ENCODE measurements at places on chromosomes 3 and 15.
A peak's percentile ranks its signal among the peaks of the same experiment; 100 is the strongest.

DNA sequence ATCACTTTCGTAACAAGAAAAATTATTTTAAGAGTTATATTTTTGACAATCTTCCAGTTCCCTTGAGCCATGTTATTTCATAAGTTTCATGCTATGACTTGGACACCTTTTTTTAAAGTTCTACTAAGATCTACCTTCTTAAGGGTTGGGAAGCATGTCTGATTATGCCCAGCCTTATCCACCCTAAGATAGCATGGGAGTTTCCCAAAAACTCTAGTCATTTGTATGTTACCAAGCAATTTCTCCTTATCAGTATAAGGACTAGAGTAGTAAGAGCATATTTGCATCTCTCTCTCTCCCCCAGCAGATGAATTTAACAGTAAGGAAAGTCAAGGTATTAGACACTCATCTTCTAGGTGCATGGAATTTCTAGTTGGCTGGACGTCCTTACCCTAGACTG is 85.1 kb upstream of the NTRK3 start:
- DNase-seq = no peak

- DNase-seq = no peak
Observed at GRCh38 chr15:74656935-74657535, 38.8 kb downstream of the EDC3 start.

DNA sequence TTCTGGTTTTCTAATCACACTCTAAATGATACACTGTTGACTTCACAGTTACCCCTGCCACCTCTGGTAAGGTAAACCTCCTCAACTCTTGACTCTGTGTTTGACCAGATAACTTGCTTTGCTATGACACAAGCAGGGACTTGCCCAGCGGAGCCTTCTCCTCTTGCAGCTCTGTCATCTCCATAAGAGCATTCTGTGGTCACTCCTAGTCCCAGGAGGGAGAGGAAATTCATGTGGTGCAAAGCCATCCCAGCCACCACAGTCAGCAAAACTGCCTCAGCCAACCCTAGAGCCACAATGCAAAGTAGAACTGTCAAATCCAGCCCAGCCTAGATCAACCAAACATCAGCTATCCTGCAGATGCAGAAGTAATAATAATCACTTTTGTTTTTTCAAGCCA is 144.7 kb upstream of the GADL1 start:
- DNase-seq = no peak

- DNase-seq = no peak
Observed at GRCh38 chr3:151777880-151778279, 36.0 kb upstream of the AADAC start.

DNA sequence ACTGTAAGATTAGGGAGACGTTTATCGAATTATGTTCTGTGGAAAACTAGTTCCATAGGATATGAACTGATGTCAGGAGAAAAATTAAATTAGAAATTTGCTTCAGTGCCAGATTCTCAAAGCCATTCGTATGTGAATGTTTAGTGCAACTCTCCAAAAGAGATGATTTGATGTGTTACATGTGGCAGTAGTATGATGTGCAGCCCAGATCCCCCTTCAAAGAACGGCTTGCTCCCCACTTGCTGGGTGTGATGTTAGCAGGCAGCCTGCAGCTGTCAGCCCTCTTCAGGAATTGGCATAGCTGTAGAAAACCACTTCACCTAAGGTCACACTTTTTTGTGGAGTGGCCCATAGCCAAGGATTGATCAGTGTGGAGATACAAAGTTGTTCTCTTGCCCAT is 127.0 kb upstream of the CCDC54 start:
- DNase-seq = no peak

DNA sequence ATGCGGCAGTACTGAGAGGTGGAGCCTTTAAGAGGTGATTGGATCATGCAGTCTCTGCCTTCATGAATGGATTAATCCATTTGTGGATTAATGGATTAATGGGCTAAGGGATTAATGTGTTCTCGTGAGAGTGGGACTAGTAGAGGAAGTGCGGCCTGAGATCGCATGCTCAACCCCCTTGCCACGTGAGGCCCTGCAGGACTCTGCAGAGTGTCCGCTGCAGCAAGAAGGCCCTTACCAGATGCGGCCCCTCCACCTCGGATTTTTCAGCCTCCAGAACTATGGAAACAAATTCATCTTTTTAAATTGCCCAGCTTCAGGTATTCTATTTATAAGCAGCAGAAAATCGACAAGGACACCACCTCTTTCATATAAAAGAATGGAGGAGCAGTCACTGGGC is 148.8 kb downstream of the TPRA1 start:
- DNase-seq = no peak

DNA sequence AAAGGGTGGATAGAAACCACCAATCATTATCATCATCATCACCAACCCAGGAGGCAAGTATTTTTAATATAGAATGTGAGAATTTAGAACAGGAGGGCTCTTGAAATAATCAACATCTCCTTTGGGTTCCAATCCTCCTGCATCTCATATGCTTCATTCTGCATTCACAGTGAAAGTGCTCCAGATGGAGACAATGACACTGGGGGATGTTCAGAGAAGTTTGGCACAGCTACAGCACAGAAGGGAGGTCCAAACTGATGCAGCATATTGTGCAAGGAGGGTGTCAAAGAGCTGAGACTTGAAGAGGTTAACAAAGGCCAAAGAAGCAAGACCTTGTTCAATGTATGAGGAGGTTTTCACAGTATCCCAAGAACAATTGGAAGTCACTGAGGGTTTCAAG is 767.1 kb downstream of the NTRK3 start:
- DNase-seq = no peak

GRCh38 chr15:90126596-90127435 is 24.5 kb upstream of the IDH2 start:
- DNase-seq = no peak

DNA sequence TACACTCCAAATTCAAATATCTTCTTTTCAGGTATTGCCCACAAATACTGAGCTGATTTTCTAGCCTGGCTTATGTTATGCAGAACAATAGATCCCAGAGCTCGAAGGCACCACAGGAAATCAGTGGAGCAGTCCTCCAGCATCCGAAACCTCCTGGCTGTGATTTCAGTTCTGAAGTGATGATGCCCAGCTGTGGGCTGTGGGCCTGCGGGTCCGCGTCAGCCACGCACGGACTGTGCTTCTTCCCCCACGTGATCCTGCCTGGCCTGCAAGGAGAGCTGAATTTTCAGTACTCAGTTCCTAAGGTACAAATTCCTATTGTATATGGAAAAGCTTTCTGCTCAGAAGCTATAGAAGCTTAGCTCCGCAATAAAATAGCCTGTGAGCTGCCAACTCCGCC is 96.2 kb downstream of the OCA2 start:
- DNase-seq = no peak

- no peak for DNase-seq
Observed at GRCh38 chr15:95208988-95209387, 977.6 kb downstream of the MCTP2 start.

DNA sequence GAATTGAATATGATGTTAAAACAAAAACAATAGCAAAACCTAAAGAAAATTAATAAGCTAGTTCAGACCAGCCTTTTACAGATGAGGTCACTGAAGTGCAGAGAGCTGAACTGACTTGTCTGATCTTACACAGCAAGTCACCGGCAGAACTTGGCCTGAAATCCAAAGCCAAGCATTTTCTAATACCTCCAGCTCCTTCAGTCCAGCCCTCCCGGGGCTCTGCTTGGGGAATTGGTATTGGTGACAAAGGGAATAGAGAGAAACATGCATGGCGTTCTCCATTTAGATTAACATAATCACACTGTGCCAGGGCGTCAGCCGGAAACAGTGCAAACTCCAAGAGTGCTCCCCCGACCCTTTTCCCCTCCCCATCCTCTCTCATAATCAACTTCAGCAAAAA is 14.1 kb upstream of the ZSCAN2 start:
- no peak for DNase-seq

- no peak for DNase-seq
Observed at GRCh38 chr3:23798876-23799275, 6.9 kb upstream of the UBE2E1 start.

DNA sequence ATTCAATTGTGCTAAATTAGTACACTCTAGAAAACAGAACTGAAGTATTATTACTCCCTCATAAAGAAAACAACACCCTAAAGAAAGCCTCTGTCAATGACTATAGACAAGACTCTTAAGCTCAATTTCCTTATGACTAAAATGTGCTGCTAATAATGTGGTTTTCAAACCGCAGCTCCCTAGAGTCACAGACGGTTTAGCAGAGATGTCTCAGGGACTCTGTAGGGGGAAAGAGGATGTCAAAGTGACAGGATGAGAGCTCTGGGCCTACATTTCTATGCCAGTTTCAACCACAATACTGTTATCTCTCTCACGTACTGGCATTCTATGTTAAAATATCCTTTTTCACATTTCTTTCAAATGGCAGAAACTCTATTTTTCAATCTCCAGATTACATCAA is 37.6 kb upstream of the WDR49 start:
- DNase-seq = peak; percentile 3

- no peak for DNase-seq
Observed at GRCh38 chr3:171564748-171565480, 104.7 kb upstream of the TNIK start.

DNA sequence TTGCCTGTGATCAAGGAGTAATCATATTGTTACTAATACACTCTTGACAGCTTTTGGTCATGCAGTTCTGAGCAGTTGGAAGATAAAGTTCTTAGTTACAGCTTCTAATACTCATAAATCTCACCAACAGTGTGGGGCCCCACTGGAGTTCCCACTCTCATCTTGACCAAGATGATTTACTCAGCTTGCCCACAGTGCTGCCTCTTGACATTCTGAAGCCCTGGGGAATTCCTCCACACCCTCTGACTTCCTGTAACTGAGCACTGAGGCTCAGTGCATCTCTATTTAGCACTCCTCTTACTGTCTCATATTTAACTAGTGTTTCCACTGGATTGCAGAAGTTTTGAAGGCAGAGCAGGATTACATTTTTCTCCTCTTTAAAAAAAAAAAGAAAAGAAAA is 1.9 kb upstream of the ARL6IP5 start:
- DNase-seq = peak; percentile 61

GRCh38 chr15:73127302-73127936 is 75.2 kb downstream of the NEO1 start:
- DNase-seq = peak; percentile 8

DNA sequence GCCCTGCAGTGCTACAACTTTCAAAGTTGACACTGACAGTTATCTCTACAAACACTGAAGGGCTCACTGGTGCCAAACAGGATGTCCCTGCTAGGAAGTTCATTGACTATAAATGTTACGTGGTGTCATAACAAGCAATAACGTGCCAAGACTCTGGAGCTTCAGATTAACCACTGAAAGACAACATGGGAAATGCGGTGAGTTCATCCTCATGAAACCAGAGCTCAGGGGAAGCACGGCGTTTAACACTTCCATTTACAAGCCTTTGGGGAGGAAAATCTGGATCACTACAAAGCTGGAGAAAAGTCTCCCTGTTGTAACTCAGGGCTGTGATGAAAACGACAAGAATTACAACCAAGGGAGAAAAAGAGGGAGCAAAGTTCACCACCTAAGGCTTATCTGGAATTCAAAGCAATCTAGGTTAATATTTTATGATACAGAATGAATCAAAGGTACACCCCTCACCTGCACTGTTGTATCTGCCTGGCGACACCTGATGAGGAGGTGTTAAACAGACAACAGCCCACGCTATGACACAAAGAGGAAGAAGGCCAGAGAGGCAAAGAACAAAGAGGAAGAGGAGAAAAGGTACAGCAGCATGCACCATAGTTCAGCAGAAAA is 27.0 kb downstream of the SHQ1 start:
- DNase-seq = no peak

GRCh38 chr3:49611719-49612118 is 57.4 kb downstream of the BSN start:
- DNase-seq = no peak

GRCh38 chr3:30775040-30775439 is 119.4 kb downstream of the GADL1 start:
- DNase-seq = no peak

- no peak for DNase-seq
Observed at GRCh38 chr3:11845651-11846050, 1.0 kb downstream of the TAMM41 start.

GRCh38 chr15:68536331-68537095 is 42.3 kb upstream of the CORO2B start:
- DNase-seq = no peak

GRCh38 chr15:31390029-31390428 is 63.4 kb downstream of the KLF13 start:
- no peak for DNase-seq

DNA sequence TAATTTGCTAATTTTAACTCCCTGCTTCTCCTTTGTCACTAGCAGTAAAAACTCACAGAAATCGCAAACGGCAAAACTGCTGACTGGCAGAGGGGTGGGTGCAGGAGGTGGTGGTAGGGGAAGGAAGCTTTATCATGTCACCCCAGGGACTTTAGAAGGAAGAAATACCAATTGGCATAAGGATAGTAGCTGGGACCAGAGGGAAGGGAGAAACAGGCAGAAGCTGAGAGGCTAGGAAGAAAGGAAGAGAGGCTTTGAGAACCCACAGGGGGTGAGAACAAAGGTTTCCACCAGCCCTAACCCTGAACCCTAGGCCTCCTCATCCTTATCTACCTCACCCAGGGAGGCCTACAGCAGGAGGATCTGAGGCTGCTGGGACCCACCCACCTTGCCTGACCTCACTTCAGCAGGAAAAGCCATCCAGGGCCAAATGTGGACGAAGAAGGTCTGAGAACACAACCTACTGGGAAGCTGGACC is 10.7 kb downstream of the ITGB5 start:
- no peak for DNase-seq

DNA sequence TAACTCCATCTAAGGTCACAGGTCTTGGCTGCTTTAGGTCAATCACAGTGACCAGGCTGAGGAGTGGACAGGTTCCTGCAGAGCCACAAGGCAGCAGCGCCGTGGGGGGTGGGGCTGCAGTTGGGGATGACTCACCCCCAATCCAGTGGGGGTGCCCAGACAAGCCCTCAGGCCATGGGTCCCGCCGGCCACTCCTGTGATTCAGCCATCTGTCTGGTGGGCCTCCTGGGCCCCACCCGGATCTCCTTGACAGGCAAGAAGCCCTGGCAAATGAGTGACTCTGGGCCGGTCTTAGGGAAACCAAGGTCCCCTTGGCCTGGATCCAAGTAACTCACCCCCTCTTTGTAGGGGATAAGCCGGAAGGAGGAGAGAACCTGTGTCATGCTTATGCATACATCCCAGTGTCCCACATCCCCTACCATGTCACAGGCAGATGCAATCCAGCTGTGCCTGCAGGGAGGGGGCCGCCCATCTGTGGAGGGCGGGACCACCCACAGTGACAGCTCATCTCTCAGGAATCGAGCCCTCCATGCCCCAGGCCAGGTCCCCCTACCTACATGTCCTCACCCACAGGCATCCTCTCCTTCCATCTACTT is 495 bp upstream of the COL7A1 start:
- no peak for DNase-seq
